ENCODE measurements at places on chromosomes 2 and 18.
A peak's percentile ranks its signal among the peaks of the same experiment; 100 is the strongest.

DNA sequence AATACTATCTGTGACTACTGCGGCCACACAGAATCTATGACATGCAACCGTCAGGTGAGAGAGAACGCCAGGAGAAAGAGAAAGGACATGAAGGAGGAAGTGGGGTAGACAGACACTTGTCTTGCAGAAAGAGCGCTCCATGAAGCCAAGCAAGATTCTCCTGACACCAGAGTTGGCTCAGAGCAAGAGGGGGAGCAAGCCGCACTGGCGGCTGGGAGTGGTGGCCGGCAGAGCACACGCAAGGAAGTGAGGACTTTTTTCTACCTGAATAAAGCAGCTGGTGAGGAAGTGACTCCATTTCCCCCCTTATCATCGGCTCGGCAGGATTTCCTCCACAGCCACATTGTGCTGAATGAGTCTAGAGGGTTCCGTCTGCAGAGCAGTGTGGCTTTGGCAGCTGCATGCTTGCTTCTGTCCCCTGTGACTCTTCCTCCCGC is 181.6 kb downstream of the BCL2 start:
- no peak for DNase-seq

GRCh38 chr2:85061896-85062295 is 71.3 kb upstream of the TCF7L1 start:
- no peak for DNase-seq

DNA sequence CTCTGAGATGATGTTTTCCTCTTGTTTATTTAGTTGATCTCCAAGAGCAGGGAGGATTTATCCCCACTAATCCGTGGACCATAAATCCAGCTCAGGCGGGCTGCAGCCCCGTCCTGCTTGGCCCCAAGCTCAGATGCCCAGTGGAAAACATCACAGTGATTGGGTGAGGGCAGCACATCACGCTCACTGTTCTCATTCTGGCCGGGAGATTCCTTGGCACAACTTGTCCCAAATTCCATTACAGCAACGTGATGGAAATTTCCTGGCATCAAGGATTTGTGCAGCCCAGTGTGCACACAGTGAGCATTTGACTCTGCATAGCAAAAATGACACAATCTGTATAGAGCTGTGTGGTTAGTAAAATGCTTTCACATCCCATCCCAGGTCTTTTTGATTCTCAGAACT is 96.8 kb downstream of the VAPA start:
- DNase-seq, result no peak

DNA sequence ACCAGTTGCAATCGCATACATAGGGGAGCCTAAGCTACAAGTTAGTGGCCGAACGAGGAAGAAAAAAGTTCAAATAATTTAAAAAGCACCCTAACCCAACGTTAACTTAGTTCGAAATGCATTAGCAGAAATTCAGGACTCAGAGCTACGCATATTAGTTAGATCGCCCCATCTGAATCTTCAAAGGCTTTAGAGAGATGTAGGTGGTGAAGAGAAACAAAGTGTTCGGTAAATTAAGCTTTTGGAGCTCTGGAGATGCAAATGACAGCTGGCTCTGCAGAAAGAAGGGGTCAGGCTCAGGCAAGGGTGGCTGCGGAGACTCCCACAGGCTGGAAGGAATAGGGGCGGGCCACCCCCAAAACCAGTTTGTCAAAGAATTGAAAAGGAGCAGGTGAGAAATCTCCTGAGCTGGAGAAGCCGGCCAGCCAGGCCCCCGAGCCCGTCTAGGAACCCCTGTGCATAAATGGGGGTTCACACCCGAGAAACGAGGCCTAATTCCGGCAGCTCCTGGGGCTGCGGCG is 621 bp downstream of the TXNL1 start:
- DNase-seq, result no peak

DNA sequence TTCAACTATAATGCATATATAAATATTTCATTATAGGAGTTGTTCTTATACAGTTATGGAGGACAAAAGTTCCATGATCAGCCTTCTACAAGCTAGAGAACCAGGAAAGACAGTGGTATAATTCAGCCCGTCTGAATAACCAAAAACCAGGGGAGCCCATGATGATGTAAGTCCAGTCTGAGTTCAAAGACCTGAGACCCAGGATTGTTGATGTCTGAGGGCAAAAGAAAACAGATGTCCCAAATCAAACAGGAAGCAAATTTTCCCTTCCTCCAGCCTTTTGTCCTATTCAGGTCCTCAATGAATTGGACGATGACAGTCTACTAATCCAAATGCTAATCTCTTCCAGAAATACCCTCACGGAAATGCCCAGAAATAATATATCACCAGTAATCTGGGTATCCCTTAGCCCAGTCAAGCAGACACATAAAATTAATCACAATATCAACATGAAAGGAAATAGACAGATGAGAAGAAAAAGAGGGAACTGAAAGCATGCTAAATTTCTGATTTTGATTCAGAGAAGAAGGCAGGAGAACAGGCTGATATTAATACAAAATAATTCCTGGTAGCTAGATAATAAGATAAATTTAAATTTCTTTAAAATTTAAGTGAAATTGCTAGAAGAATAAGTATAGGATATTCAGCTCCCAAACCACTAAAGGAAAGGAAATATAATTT is 255.6 kb upstream of the CTAGE1 start:
- no peak for DNase-seq

DNA sequence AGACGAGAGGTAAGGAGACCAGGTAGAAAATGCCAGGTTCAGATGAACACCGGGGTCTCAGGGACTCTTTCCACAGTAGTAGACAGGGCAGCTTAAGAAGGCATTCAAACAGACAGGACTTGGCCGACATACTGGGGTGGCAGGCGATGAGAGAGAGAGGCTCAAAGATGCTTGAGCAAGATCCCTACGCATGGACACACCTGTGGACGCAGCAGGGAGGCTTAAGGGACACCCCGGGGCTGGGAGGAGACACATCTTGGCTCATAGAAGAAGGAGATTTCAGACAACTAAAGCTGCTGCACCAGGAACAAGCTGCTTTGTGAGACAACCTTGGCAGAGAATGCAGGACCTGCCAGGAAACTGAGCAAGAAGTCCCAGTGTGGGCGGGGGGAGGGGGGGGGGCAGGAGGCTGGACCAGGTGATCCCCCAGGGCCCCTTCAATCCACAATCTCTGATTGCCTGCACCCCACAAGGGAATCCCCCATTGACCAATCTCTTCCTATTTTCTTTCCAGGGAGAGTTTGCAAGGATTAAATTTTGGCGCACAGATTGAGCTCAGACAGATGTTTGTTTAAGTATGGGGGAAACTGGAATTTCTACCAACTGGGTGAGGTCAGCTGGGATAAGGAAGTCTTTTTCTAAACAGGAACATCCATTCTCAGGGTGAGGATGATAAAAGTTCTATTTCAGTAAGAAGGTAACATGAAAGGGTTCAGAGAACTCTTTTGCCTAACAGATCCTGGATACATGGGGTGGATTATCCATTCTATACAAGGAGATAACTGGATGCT is 400.7 kb downstream of the NBAS start:
- no peak for DNase-seq

GRCh38 chr2:10534514-10535250 is 86.6 kb upstream of the ODC1 start:
- DNase-seq, result no peak

DNA sequence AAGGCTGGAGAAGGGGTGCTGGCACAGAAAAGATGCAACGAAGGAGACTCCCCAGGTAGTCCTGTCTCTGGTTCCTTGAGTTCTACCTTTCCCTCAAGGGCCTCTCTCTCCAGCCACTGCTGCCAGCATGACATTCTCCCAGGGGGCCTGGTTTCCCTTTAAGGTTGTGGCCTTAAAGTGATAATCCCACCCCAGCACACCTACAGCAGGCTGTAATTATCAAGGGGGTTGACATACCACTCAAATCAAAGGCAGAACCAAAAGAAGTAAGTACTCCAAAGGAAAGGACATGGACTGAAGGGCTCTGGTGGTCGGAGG is 127.4 kb upstream of the MSH6 start:
- no peak for DNase-seq

GRCh38 chr2:38700881-38701458 is 35.1 kb downstream of the GALM start:
- DNase-seq, result no peak

DNA sequence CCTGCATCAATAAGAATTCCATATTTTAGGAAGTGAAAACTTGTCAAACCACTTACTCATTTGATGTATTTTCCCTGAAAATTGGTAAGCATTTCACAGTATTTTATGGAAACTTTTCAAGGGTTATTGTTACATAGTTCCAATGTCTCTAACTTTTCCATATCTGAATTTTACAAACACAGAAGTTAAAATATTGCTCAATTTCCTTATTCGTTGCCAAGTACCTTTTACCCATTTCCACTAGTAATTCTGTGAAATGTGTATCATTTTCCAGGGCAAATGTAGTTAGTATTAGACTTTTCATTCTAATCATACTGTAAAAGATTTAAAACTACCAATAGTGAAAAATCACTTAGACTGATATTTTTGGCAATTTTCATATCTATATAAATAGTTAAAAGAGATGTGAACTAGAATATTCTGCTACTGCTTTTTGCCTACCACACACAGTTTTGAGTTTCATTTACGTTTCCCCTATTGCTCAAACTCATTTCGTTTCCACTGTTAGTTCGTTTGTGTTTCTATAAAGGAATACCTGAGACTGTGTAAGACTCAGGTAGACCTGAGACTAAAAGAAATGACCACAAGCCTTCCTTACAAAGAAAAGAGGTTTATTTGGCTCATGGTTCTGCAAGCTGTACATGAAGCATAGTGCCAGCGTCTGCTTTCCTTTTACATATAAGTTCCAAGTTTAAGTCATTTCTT is 86.3 kb downstream of the PMS1 start:
- no peak for DNase-seq

- DNase-seq, result no peak
Observed at GRCh38 chr2:23862716-23863426, 64.1 kb downstream of the ATAD2B start.

DNA sequence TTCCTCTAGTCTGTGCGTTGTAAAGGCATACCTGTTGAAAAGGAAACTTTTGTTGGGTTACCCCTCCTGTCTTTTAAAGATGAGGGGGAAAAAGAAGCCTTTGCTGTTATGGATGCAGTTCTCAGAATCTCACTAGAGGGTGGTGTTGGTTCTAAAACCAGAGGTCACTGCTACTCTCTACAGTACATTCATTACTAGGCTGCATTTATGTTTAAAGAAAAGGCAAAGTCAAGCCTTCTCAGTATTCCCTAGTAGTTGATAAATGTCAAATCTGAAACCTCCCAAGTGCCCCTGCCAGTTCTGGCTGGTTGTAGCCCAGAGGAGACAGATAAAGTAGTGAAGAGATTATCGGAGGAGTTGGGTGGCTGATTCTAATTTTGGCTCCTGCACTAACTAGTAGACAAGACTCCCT is 1.4 kb upstream of the PLCL1 start:
- no peak for DNase-seq

DNA sequence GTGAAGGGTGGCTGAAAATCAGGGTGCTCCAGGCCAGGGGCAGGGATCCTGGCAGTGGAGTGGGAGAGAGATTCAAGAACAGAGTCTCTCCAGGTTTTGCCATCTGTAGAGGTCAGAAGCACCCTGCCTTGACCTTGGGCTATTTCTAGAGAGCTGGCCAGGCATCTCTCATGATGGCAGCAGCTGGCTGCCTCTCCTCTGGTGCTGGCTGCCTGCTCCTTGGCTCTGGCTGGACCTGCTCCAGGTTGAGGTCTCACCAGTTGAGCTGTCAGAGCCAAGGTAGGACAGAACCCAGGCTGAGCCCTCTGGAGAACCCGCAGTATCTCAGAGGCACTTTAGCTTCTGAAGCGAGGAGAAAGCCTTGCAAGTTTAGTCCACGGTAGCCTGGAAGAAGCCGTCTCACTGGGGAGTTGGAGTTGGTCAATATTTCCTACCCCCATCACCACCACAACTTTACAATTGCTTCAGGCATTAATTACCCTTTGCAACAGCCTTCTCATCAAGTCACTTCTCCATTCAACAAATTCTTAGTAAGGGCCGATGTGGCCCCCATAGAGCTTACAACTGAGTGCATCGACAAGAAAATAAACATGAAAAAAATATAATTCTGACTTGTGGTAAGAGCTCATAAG is 25.6 kb downstream of the GNLY start:
- DNase-seq, result no peak

DNA sequence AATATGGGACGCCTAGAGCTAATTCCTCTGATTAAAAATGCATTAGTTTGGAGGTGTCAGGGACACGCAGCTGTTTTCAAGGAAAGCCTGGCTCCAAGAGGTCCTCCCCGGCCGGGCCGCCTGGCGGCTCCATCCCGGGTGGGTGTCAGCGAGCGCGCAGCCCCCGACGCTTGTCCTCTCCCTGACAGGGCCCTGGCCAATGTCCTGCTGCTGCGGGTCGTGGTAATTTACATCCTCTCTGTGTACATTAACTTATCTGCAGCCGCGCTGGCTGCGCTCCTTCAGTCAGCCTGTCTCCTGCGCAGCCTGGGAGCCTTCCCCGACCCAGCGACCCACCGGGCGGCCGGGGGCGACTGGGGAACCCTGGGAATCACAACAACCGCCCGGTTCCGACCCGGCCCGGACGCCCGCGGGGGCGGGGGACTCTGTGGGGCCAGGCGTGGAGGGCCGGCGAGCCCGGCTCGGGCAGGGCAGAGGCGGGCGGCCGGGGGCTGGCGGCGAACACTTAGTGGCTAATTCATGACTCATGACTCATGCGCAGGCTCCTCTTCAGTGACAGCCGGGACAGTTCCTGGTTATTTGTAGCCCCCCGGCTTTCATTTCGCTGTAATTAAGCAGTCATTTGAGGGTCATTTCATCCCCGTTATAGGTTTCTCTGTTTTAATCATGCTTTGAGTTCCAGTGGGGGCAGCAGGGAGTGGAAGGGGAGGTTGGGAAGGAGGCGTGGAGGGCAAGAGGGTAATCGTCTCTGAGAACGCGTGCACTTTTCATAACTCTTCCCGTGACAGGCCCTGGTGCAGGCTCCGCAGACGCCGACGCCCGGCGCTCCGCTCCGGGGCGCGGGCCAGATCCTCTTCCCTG is 141.9 kb upstream of the CTAGE1 start:
- peak; percentile 51 for DNase-seq

DNA sequence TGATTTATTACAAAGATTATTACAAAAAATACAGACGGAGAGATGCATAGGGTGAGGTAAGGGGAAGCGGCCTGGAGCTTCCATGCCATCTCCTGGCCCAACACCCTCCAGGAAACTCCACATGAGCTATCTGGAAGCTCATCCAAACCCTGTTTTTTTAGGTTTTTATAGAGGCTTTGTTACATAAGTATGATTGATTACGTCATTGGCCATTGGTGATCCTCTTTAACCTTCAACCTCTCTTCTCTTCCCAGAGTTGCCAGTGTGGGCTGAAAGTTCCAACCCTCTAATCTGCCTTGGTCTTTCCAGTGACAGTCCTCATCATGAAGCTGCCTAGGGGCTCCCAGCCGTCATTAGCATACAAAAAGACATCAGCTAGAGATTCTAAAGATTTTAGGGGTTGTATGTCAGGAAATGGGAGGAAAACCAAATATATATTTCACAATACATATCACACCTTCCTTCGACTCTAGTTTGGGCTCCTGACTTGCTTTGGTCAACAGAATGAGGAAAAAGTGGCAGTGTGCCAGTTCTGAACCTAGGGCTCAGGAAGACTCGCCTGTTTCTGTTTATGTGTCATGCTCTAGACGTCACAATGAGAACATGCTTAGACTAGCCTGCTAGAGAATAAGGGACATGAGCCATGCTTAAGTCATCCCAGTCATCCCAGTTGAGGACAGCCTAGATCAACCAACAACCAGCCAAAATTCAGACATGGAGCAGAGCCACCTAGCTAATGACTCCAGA is 54.1 kb downstream of the ETAA1 start:
- no peak for DNase-seq

GRCh38 chr18:37435996-37436395 is 129.6 kb downstream of the CELF4 start:
- DNase-seq, result no peak

GRCh38 chr2:96233436-96233835 is 24.8 kb upstream of the STARD7 start:
- DNase-seq, result no peak

- no peak for DNase-seq
Observed at GRCh38 chr18:2963048-2963447, 49.9 kb downstream of the LPIN2 start.
